ENCODE measurements at places on chromosomes 6 and 20.

DNA sequence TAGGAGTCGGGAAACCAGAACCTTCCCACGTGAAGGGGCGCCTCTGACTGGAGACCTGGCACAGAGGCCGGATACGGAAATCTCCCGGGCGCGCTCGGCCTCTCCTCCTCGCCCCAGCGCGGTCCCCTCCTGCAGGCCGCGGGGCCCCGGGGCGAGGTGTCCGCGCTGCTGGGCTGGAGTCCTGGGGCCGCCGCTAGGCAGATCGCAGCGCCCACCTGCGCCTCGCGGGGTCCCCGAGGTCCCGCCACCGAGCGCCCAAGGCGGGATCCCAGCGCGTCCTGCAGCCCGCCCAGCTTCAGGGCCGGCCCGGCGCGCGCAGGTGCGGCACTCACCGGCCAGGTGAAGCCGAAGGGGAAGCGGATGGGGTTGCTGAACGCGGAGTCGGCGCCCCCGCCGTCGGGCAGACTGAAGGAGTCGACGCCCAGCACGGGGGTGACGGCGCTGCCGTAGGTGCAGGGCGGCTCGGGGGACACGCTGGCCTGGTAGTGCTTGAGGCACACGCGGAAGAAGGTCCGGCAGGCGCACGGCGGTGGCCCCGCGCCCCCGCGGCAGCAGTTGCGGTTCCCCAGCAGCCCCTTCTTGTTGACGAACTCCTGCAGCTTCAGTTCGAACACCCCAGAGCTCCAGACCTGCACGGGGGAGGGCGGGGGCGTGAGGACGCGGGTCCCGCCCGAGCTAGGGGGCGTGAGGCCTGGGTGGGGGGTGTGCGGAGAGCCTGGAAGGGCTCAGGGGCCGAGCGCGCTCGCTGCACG is 1.5 kb downstream of the DLL1 start:
- peaks cover 81% of the 10 kb centered on the region for H3K27me3 ChIP-seq
- H3K4me1 ChIP-seq, result peaks cover 49% of the 10 kb centered on the region
- peak overlapping the region; percentile 68 for H3K4me3 ChIP-seq
- peak overlapping the region; percentile 69 for H3K27ac ChIP-seq

DNA sequence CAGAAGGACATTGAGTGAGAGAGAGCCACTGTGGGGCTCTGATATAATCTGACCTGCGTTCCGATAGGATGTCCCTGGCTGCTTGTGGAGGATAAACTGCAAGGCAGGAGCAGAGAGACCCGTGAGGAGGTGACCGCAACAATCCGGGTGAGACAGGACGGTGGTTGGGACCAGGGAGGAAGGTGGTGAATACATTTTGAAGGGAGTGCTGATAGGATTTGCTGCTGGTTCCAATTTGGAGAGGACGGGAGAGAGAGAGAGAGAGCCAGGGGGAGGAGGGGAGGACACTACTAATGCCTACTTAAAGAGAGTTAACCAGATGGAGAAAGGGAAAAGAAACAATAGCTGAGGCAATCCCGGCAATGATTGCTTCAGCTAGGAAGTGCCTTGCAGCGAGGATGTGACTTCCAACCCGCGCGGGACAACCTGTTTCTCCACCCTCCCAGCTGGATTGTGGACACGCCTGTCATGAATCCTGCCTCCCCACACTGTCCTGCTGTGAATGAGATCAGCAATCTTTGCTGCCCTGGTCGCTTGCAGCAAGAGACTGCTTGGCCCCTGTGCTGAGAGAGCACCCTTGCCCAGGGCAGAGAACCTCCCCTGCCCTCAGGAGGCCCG is 199.0 kb upstream of the KCNG1 start:
- H3K27ac ChIP-seq, result no peak overlapping the region
- H3K4me3 ChIP-seq, result no peak overlapping the region
- peaks cover 37% of the 10 kb centered on the region for H3K27me3 ChIP-seq
- ATAC-seq, result no peak

DNA sequence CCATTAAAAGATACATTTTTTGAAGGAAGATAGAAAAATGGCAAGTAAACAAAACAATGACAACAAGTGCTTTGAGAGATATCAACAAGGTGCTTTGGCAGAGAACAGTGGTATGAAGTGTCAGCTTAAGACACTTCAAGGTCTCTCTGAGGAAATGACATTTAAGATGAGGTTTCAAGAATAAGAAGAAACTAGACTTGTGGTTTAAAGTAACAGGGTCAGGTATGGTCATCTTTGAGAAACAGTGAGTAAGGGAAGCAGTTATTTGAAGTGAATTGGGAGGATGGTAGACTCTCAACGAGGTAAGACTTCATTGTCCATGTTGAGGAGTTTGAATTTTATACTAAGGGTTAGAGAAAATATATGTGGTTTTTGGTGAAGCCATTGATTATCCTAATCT is 77.8 kb downstream of the SYCP2L start:
- no peaks in the 10 kb centered on the region for H3K36me3 ChIP-seq
- ATAC-seq, result peak; percentile 54
- no peaks in the 10 kb centered on the region for H3K4me1 ChIP-seq

- no peak for ATAC-seq
- H3K4me1 ChIP-seq, result peaks cover 6% of the 10 kb centered on the region
- peaks cover 8% of the 10 kb centered on the region for H3K27me3 ChIP-seq
- no peak overlapping the region for H3K27ac ChIP-seq
- H3K36me3 ChIP-seq, result no peaks in the 10 kb centered on the region
- no peak overlapping the region for H3K4me3 ChIP-seq
Observed at GRCh38 chr6:3414327-3415081, 42.3 kb downstream of the SLC22A23 start.

DNA sequence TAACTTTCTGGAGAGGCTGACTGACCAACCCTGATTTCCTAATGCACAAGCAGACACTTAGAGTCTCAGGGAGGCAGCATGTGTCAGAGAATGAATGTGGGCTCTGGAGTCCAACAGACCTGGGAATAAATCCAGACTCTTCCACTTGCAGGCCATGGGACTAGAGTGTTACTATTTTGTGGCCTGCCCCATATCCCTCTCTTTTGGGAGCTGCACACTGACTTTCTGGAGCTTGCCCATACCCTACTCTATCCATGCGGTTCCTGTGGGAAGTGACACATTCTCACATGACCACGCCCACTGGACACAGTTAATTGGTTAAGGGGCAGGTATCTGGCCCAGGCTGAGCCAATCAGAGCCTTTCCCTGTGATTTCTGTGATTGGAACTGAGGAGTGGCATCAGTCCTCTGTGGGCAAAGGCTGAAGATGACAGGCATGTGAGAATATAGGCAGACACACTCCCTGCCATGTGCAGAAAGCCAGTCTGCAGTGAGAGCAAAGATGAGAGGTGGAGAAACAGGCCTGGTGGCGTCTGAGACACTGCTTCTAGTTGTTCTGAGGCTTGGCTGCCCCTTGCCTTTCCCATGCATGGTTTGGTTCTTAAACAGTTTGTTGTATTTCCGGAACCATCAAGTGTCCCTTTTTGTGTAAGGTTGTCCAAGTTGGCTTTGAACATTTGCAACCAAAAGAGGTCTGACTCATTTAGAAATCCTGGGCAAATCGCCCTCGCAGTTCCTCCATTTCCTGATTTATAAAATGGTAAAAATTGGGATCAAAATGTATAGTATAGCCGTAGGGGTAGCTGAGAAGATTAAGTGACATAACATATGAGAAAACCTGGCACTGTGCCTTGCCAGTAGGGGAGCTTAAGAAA is 125.6 kb downstream of the CDC5L start:
- no peak overlapping the region for H3K4me3 ChIP-seq
- no peak for ATAC-seq
- no peaks in the 10 kb centered on the region for H3K36me3 ChIP-seq
- no peaks in the 10 kb centered on the region for H3K4me1 ChIP-seq
- H3K27ac ChIP-seq, result no peak overlapping the region

GRCh38 chr6:5215799-5216198 is 45.0 kb downstream of the LYRM4 start:
- no peaks in the 10 kb centered on the region for H3K27me3 ChIP-seq
- peaks cover 52% of the 10 kb centered on the region for H3K36me3 ChIP-seq
- H3K4me3 ChIP-seq, result no peak overlapping the region
- no peak for ATAC-seq
- peaks cover 13% of the 10 kb centered on the region for H3K4me1 ChIP-seq
- H3K27ac ChIP-seq, result no peak overlapping the region

DNA sequence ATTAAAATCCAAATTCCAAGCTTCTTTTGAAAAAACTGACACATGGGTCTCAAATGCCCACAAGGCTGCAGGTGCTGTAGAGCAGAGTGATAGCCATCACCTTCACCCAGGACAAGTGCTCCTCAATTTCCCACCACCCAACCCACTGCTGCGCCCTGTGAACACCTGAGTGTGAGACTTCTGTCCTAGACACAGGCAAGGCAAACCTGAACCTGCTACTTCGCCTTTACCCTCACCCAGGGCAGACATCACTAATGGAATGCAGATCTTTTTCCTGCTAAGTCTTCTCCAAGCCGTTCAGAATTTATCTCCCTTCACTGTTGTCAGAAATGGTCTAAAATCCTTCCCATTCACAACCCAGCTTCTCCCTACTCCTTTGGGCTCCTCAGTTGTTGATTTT is 65.9 kb downstream of the PREX1 start:
- H3K27ac ChIP-seq, result peak overlapping the region; percentile 95
- peaks cover 39% of the 10 kb centered on the region for H3K36me3 ChIP-seq
- H3K4me1 ChIP-seq, result peaks cover 90% of the 10 kb centered on the region
- no peaks in the 10 kb centered on the region for H3K27me3 ChIP-seq

DNA sequence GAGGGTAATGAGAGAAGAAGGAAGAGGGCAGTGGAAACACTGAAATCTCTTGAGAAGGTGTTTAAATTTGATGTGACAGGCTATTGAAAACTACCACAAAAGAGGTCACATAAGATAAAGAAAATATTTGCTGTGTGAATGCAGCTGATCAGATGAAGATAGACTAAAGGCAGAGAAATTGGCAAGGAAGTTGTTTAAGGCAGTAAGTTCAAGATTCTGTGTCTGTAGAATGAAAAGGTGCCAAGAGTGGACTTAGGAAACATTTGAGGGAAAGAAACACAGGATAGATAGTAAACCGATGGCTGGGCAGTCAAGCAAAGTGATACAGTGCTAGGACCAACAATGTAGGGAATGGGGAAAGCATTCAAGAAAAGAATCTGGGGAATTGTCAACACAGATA is 332.3 kb upstream of the MARCKS start:
- H3K27me3 ChIP-seq, result no peaks in the 10 kb centered on the region
- H3K4me3 ChIP-seq, result no peak overlapping the region
- H3K4me1 ChIP-seq, result no peaks in the 10 kb centered on the region
- H3K27ac ChIP-seq, result no peak overlapping the region

- H3K36me3 ChIP-seq, result no peaks in the 10 kb centered on the region
- H3K4me3 ChIP-seq, result no peak overlapping the region
- H3K27me3 ChIP-seq, result peaks cover 20% of the 10 kb centered on the region
- no peak for ATAC-seq
- no peak overlapping the region for H3K27ac ChIP-seq
- no peaks in the 10 kb centered on the region for H3K4me1 ChIP-seq
Observed at GRCh38 chr20:10321138-10321717, 102.6 kb downstream of the SNAP25 start.

DNA sequence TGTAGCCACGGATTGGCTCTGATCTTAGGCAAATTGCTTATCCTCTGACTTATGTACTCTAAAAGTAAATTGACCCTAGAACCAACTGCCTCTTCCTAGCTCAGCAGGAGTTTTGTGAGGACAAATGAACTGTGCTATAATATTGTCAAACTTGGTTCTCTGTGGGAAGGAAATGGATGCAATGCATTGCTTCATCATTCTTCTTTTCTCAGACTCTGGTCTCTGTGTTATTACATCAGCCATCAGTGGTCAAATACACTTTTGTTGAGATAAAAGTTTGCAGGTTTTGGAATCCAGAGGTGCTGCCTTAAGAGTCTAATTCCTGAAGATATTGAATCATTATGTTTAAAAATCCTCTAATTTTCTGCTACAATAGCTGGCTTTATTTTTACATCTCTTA is 64.9 kb downstream of the SLC24A3 start:
- H3K4me3 ChIP-seq, result no peak overlapping the region
- no peaks in the 10 kb centered on the region for H3K36me3 ChIP-seq

DNA sequence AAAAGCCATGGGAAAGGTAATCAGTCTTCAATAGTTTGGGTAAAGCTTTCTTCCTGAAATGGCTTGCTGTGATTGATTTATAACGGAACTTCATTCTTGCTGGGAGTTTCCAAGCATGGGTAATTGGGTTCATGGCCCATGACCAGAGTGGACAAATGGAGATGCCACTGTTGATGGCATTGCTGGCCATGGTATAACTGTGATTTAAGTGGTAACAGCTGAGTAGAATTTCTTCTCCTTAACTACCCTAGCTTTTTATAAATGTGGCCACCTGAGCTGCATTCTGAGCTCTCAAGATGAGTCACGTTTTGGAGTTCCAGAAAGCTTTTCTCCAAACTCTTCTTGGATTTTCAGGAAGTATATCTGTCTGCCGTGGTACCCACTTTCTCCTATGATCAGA is 39.9 kb upstream of the SNRPB2 start:
- peaks cover 38% of the 10 kb centered on the region for H3K27me3 ChIP-seq
- no peak overlapping the region for H3K27ac ChIP-seq
- no peaks in the 10 kb centered on the region for H3K36me3 ChIP-seq
- no peak overlapping the region for H3K4me3 ChIP-seq
- no peak for ATAC-seq

DNA sequence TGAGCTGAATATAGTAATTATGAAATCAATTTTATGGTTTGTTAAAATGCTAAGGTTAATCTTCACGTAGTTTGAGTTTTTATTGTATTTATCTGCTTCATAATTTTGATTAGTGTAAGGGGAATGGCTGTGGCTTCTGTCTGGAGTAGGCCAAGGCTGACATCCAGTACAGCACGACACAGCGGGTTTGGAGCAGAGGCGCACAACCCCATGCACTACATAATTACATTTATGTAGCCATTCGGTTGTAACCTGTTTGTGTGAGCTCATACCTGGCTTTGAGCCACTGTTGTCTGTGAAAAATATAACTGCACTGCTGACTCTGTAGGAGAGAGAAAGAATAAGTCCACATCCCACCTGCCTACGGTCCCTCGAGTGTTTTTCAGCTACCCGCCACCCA is 615.5 kb downstream of the EYS start:
- no peaks in the 10 kb centered on the region for H3K27me3 ChIP-seq
- no peaks in the 10 kb centered on the region for H3K36me3 ChIP-seq
- no peak overlapping the region for H3K4me3 ChIP-seq
- no peaks in the 10 kb centered on the region for H3K4me1 ChIP-seq
- ATAC-seq, result no peak
- no peak overlapping the region for H3K27ac ChIP-seq

DNA sequence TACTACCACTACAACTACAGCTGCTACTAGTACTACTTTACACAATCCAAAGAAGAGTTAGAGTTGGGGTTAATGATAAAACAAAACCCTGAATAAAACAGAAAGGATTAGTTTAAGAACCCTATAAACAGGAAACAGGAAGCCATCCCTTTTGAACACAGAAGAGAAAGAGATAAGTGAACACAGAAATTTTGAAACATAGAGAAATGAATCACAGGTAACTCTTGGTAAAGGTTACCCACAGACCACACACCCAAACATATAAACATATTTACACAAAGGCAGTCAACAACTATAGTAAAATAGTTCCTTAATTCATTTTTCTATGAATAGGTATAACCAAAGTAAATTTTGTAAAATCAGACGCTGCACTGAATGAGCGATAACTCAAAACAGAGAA is 98.1 kb downstream of the RNGTT start:
- no peak overlapping the region for H3K4me3 ChIP-seq
- ATAC-seq, result no peak
- H3K36me3 ChIP-seq, result peaks cover 42% of the 10 kb centered on the region
- no peak overlapping the region for H3K27ac ChIP-seq
- peaks cover 18% of the 10 kb centered on the region for H3K4me1 ChIP-seq
- no peaks in the 10 kb centered on the region for H3K27me3 ChIP-seq

GRCh38 chr20:58854638-58855471 is 2.3 kb downstream of the GNAS start:
- peaks cover 86% of the 10 kb centered on the region for H3K27me3 ChIP-seq
- H3K4me1 ChIP-seq, result peaks cover 33% of the 10 kb centered on the region
- no peaks in the 10 kb centered on the region for H3K36me3 ChIP-seq
- H3K4me3 ChIP-seq, result peak overlapping the region; percentile 44

All from stimulated activated memory B cell treated with anti-CD40 and anti-IgM and Interleukin-4, amounts not matched to agents 10 μg/mL and 1 μg/mL and 100 μg/mL, for 72 hours (primary cell).